Activated naive CD8-positive, alpha-beta T cell treated with anti-CD3 and anti-CD28 coated beads for 36 hours (primary cell): ENCODE measurements at places on chromosomes 3 and 15. TPM values are rescaled to one million over a fixed set of nuclear protein-coding genes. Genes with fewer than 3 reads are reported as not detected.

- H3K36me3 ChIP-seq = no peaks in the 10 kb centered on the region
- H3K4me3 ChIP-seq = no peak overlapping the region
- H3K27ac ChIP-seq = no peak overlapping the region
- no peak for DNase-seq
- H3K27me3 ChIP-seq = no peaks in the 10 kb centered on the region
- H3K4me1 ChIP-seq = peaks cover 42% of the 10 kb centered on the region
Observed at GRCh38 chr3:151282921-151283320, 4.6 kb upstream of the P2RY14 start.

DNA sequence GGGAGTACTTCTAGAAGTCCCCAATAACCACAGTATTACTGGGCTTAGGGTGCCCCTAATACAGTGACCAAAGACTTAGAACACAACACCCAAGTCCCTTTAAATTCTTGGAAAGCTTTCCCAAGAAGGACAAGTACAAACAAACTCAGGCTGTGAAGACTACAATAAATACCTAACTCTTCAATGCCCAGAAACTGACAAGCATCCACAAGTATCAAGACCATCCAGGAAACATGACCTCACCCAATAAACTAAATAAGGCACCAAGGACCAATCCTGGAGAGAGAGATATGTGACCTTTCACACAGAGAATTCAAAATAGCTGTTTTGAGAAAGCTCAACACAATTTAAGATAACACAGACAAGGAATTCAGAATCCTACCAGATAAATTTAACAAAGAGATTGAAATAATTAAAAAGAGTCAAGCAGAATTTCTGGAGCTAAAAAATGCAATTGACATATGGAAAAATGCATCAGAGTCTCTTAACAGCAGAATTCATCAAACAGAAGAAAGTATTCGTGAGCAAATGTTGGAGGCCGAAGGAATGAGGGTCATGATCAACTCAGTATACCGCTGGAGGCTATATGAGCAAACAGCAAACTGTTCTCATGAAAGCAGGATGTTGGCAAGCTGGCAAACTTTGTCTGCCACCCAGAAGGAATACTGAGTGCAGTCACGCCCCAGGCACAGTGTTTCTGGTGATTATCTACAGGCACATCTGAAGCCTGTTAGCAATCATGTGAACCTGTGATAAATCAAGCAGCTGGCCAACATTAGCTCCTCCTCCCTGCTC lies 87.0 kb upstream of the NECTIN3 start:
- no peak for DNase-seq
- H3K4me3 ChIP-seq = no peak overlapping the region
- H3K27ac ChIP-seq = no peak overlapping the region
- H3K4me1 ChIP-seq = no peaks in the 10 kb centered on the region

The SLC51B gene
- not detected for total RNA-seq

The CDHR4 gene
- not detected for total RNA-seq

The CDCP1 gene
- 1.1 TPM for total RNA-seq

DNA sequence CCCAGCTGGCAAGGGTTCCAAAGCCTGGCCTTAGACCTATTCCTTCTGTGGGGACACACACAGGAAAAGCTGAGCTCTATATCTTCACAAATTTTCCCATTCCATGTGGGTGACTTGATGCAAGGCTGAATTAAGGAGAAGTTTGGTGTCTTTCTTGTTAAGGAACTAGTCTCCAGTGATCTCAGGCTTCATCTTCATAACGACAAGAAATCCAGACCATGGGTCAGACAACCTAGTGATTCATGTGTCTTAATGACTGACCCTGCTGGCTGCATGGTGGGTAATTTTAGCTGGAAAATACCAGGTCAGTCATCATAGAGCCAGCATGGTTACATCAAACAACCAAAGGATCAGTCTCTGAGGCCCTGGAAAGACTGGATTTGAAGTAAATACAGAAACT lies 112.7 kb upstream of the SLC4A7 start:
- H3K4me3 ChIP-seq = no peak overlapping the region
- peaks cover under 1% of the 10 kb centered on the region for H3K4me1 ChIP-seq
- H3K27me3 ChIP-seq = no peaks in the 10 kb centered on the region

DNA sequence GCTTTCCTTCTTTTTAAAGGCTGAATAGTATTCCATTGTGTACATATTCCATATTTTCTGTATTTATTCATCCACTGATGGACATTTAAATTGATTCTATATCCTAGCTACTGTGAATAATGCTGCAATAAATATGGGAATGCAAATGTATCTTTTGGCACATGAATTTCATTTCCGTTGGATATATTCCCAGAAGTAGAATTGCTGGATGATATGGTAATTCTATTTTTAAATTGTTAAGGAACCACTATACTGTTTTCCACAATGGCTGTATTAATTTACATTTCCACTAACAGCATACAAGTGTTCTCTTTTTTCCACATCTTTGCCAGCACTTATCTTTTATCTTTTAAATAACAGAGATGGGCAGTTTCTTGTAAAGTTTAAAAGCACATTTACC lies 302.7 kb downstream of the CTNNB1 start:
- no peak for DNase-seq
- no peaks in the 10 kb centered on the region for H3K27me3 ChIP-seq
- no peak overlapping the region for H3K4me3 ChIP-seq
- no peak overlapping the region for H3K27ac ChIP-seq

The CCR4 gene
- total RNA-seq = 8.1 TPM

- H3K4me1 ChIP-seq = no peaks in the 10 kb centered on the region
- peaks cover 4% of the 10 kb centered on the region for H3K27me3 ChIP-seq
- no peak overlapping the region for H3K27ac ChIP-seq
- DNase-seq = no peak
- no peaks in the 10 kb centered on the region for H3K36me3 ChIP-seq
- H3K4me3 ChIP-seq = no peak overlapping the region
Observed at GRCh38 chr3:73249047-73249446, 187.6 kb downstream of the EBLN2 start.

- no peak overlapping the region for H3K27ac ChIP-seq
- H3K27me3 ChIP-seq = no peaks in the 10 kb centered on the region
- peaks cover 10% of the 10 kb centered on the region for H3K4me1 ChIP-seq
Observed at GRCh38 chr3:50135964-50136363, 19.2 kb upstream of the SEMA3F start.

- DNase-seq = no peak
- H3K27me3 ChIP-seq = peaks cover 100% of the 10 kb centered on the region
- H3K36me3 ChIP-seq = peaks cover 5% of the 10 kb centered on the region
- no peak overlapping the region for H3K4me3 ChIP-seq
- no peak overlapping the region for H3K27ac ChIP-seq
- H3K4me1 ChIP-seq = peaks cover 50% of the 10 kb centered on the region
Observed at GRCh38 chr15:59998950-59999611, 5.0 kb upstream of the FOXB1 start.

The ISY1 gene
- total RNA-seq = 77.7 TPM

The ATG3 gene
- total RNA-seq = 76.8 TPM

- DNase-seq = no peak
- no peaks in the 10 kb centered on the region for H3K36me3 ChIP-seq
- H3K4me1 ChIP-seq = peaks cover 22% of the 10 kb centered on the region
- no peaks in the 10 kb centered on the region for H3K27me3 ChIP-seq
Observed at GRCh38 chr3:113557374-113557773, 25.0 kb downstream of the SIDT1 start.

GRCh38 chr3:195916291-195916690 lies 7.9 kb upstream of the TNK2 start:
- no peak overlapping the region for H3K27ac ChIP-seq
- no peak overlapping the region for H3K4me3 ChIP-seq
- H3K27me3 ChIP-seq = no peaks in the 10 kb centered on the region
- H3K4me1 ChIP-seq = peaks cover 9% of the 10 kb centered on the region
- no peaks in the 10 kb centered on the region for H3K36me3 ChIP-seq
- DNase-seq = no peak

- DNase-seq = no peak
- H3K36me3 ChIP-seq = no peaks in the 10 kb centered on the region
- peaks cover 27% of the 10 kb centered on the region for H3K27me3 ChIP-seq
- no peak overlapping the region for H3K4me3 ChIP-seq
- no peak overlapping the region for H3K27ac ChIP-seq
- H3K4me1 ChIP-seq = no peaks in the 10 kb centered on the region
Observed at GRCh38 chr3:55724821-55725220, 237.7 kb upstream of the WNT5A start.

The HDC gene
- total RNA-seq = 0.33 TPM

The EIF4E3 gene
- 26.1 TPM for total RNA-seq

The MDFIC2 gene
- total RNA-seq = not detected

The PLSCR5 gene
- total RNA-seq = not detected

DNA sequence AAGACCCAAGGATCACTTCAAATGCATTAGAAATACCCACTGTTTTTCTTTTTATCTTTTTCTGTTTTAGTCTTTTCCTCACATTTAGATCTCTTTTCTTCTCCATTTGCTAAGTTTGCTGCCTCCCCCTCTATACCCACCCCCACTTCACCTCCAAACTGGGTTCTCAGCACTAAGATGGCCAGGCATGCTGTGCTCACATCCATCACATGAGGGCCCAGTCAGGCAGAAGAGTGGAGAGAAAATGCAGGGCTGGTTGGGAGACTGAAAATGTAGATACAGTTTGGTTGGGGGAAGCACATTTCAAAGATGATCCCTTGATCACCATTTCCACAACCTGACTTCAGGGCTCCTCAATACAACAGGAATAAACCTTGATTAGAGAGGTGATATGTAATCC lies 8.7 kb downstream of the GAP43 start:
- H3K27ac ChIP-seq = no peak overlapping the region
- H3K4me3 ChIP-seq = no peak overlapping the region
- peaks cover 20% of the 10 kb centered on the region for H3K27me3 ChIP-seq
- H3K36me3 ChIP-seq = peaks cover 2% of the 10 kb centered on the region
- H3K4me1 ChIP-seq = no peaks in the 10 kb centered on the region
- no peak for DNase-seq

DNA sequence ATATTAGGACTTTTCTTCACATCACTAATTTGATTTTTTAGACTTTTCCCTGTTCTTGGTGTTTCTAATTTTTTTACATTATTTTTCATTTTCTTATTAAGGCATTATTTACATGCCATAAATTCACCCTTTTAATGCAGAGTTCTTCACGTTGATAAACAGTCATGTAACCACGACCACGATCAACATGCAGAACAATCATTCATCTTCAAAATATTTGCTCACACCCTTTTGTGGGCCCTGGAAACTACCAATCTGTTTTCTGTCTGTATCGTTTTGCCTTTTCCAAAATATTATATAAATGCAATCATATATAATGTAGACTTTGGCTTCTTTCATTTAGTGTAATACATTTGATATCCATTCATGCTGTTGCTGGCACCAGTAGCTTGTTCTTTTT lies 48.7 kb downstream of the ARRDC4 start:
- DNase-seq = no peak
- H3K27me3 ChIP-seq = peaks cover 14% of the 10 kb centered on the region
- peaks cover 3% of the 10 kb centered on the region for H3K4me1 ChIP-seq
- no peak overlapping the region for H3K4me3 ChIP-seq

- no peak overlapping the region for H3K4me3 ChIP-seq
- H3K27me3 ChIP-seq = peaks cover 4% of the 10 kb centered on the region
- DNase-seq = no peak
- no peak overlapping the region for H3K27ac ChIP-seq
- H3K4me1 ChIP-seq = peaks cover 1% of the 10 kb centered on the region
- no peaks in the 10 kb centered on the region for H3K36me3 ChIP-seq
Observed at GRCh38 chr15:66592505-66593218, 26.9 kb upstream of the LCTL start.

DNA sequence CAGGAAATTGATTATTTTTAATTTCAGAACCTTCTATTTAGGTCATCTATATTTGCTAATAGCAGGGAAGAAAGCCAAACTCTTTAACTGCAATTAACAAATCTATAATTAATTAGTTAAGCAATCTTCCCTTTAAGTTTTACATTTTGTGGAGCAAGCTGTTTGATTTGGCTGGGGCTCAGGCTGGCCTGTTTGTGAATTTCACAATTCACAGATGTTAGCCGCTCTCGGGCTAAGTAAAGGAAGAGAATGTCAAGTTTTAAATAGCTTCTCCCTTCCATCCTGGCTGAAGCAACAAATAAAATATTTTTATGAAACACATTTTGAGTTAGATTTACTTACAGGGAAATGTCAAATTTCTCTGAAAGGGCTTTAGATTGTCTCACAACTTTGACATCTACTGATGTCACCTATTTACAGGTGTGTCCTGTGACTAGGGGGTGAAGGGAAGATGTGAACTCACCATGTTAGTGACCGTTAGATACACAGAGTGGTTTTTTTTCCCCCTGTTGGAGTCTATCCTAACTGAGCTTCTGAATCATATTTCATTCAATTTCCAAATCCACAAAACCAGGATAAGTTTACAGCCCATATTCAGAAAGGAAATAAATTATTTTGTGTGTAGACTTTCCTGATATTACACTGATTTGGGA lies 1.3 kb upstream of the TP63 start:
- DNase-seq = no peak
- no peaks in the 10 kb centered on the region for H3K27me3 ChIP-seq
- no peaks in the 10 kb centered on the region for H3K36me3 ChIP-seq
- no peak overlapping the region for H3K4me3 ChIP-seq
- H3K4me1 ChIP-seq = peaks cover 18% of the 10 kb centered on the region
- H3K27ac ChIP-seq = no peak overlapping the region

DNA sequence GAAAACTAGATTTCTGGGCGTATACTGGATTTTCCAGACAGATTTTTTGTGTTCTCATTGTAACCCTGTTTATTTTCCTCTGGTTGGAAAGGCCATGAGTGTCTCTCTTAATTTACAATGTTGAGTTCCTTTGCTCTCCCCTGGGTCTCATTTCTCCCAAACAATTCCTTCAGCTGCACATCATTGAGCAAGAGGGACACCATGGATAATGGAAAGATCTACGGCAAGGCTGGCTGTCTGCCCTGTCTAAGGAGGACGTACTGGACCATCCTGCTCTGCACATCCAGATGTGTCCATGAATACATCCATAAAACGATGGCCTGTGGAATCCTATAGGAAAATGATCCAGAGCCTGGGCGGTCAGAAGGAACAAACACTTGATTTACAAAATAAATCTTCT lies 258.1 kb upstream of the MCTP2 start:
- H3K36me3 ChIP-seq = no peaks in the 10 kb centered on the region
- H3K27me3 ChIP-seq = peaks cover 3% of the 10 kb centered on the region
- no peaks in the 10 kb centered on the region for H3K4me1 ChIP-seq
- no peak overlapping the region for H3K27ac ChIP-seq
- H3K4me3 ChIP-seq = no peak overlapping the region
- no peak for DNase-seq

- no peaks in the 10 kb centered on the region for H3K4me1 ChIP-seq
- H3K27ac ChIP-seq = no peak overlapping the region
- no peak overlapping the region for H3K4me3 ChIP-seq
- no peak for DNase-seq
- no peaks in the 10 kb centered on the region for H3K36me3 ChIP-seq
- H3K27me3 ChIP-seq = no peaks in the 10 kb centered on the region
Observed at GRCh38 chr3:37598808-37599581, 262.7 kb upstream of the CTDSPL start.

- H3K27me3 ChIP-seq = peaks cover 44% of the 10 kb centered on the region
- no peak overlapping the region for H3K27ac ChIP-seq
- H3K36me3 ChIP-seq = no peaks in the 10 kb centered on the region
- DNase-seq = peak; percentile 56
Observed at GRCh38 chr15:77821188-77821958, 188.7 kb upstream of the LINGO1 start.

The CHRNA3 gene
- not detected for total RNA-seq

The LAMB2 gene
- total RNA-seq = not detected

- H3K27ac ChIP-seq = no peak overlapping the region
- H3K36me3 ChIP-seq = no peaks in the 10 kb centered on the region
- no peak for DNase-seq
- H3K27me3 ChIP-seq = no peaks in the 10 kb centered on the region
- no peaks in the 10 kb centered on the region for H3K4me1 ChIP-seq
- H3K4me3 ChIP-seq = no peak overlapping the region
Observed at GRCh38 chr3:61733876-61734275, 172.5 kb downstream of the PTPRG start.

The TIGIT gene
- total RNA-seq = 12.9 TPM
